ENCODE measurements at places on chromosomes 12 and 14.
A peak's percentile ranks its signal among the peaks of the same experiment; 100 is the strongest.

GRCh38 chr12:88993651-88994050 lies 358.6 kb downstream of the DUSP6 start:
- peak; percentile 82 for DNase-seq

- DNase-seq = no peak
These were observed 172.3 kb upstream of the ATXN7L3B start for GRCh38 chr12:74365178-74365964.

GRCh38 chr12:68261896-68262295 lies 8.5 kb upstream of the IL22 start:
- DNase-seq = no peak

GRCh38 chr12:34346372-34347034 lies 324.2 kb downstream of the ALG10 start:
- DNase-seq = no peak

GRCh38 chr14:99559286-99559990 lies 44.6 kb downstream of the CCDC85C start:
- DNase-seq = no peak

- no peak for DNase-seq
These were observed 98.1 kb upstream of the MAP1LC3B2 start for GRCh38 chr12:116461060-116461459.

DNA sequence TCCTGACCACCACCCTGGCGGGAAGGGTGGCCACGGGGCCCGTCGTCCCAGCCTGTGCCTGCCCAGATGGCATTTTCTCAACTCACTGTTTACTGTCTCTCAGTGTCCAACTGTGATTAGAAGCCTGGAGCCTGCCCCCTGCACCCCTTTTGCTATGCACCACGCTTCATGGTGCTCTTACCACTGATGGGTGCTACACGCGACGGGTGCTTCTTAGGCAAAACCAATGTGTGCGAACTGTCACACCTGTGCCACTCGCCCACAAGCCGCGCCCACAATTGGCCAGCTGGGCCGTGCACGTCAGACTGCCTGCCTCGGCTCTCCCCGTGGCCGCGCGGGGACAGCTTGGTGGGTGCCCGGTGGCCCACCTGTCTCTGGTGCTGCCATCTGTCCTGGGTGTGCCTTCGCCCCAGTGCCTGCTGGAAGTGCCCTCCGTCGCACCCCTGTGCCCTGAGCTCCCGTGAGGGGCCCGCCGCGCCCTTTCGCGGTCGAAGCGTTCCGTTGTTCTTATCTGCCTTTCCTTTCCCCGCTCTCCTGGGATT lies 15.1 kb upstream of the AMN start:
- no peak for DNase-seq

- no peak for DNase-seq
These were observed 1.8 kb upstream of the FAM222A start for GRCh38 chr12:109711596-109712461.
